Neuronal stem cell (in vitro differentiated cells): ENCODE measurements at places on chromosomes 1 and 21.
A peak's percentile ranks its signal among the peaks of the same experiment; 100 is the strongest.

GRCh38 chr1:197736685-197737084 is 38.6 kb downstream of the DENND1B start:
- no peak for DNase-seq

GRCh38 chr1:193388683-193389082 is 202.3 kb upstream of the B3GALT2 start:
- DNase-seq: no peak

GRCh38 chr1:163877016-163877415 is 555.3 kb downstream of the NUF2 start:
- DNase-seq: no peak

DNA sequence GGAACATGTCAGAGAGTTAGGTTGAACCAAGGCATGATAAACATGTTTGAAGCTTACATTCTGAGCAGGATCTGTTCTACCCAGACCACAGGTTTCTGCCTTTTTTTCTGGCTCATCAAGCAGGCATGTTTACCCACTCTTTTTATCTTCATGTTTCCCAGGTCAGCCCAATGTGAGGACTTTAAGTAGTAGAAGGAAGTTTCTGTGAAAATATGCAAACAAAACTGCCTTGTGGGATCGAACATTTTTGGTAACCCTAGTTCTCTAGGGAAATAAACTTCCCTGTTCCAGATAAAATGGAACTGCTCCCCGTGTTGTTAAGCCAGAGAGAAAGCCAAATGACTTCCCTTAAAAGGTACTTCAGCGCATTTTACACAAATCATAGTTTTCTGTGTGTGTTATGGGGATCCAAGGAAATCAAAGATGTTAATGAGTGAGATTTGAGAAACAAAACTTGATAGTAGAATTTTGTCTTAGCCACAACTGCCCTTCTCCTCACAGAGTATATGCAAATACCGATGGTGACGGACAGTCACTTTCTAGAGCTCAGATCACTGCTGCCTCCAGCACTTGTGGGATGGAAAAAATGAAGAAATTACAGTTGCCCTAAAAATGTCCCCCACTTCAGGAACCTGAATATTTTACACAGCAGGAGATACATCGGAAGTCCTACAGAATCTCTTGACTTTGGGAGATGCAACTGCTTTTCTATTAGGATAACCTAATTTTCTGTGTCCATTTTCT is 765 bp upstream of the HIPK1 start:
- DNase-seq: no peak

- no peak for DNase-seq
Observed at GRCh38 chr1:171221665-171222591, 26.4 kb upstream of the FMO1 start.

GRCh38 chr1:111270771-111271463 is 19.7 kb upstream of the CHIA start:
- no peak for DNase-seq

DNA sequence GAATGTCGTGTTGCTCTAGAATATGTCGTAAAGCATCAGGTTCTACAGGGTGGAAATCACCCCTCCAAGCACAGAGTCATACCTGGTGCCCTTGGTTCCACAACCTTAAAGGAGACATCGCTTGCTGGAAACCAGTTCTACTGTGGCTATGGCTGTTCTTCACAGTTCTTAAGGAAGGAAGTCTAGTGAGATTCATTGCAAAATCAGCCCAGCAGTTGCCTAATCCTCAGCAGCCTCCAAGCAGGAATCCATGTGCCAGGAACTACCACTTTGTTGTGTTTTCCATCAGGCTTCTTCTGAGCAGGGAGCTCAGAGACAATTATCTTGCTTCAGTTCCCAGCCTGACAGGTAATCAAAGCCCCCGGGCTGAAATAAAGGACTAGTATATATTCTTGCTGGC is 45.0 kb upstream of the SLC35F3 start:
- DNase-seq: no peak

DNA sequence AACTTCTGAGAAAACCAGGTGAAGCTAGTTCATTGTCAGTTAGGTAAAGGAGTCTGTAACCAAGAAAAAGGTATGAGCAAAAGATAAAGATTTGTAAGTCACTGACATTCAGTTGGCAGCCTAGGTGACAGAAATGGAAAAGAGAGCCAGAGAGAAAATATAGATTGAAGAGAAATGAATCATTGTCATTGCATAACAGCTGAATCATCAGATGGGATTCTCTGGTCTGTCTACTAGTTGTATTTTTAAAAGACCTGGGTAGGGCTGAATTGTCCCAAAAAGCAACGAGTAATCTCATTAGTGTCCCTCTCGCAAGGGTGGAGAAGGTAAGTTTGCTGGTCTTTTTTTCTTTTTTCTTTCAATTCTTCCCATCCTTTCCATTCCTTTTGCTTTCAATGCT is 36.6 kb downstream of the PTGS2 start:
- DNase-seq: no peak

DNA sequence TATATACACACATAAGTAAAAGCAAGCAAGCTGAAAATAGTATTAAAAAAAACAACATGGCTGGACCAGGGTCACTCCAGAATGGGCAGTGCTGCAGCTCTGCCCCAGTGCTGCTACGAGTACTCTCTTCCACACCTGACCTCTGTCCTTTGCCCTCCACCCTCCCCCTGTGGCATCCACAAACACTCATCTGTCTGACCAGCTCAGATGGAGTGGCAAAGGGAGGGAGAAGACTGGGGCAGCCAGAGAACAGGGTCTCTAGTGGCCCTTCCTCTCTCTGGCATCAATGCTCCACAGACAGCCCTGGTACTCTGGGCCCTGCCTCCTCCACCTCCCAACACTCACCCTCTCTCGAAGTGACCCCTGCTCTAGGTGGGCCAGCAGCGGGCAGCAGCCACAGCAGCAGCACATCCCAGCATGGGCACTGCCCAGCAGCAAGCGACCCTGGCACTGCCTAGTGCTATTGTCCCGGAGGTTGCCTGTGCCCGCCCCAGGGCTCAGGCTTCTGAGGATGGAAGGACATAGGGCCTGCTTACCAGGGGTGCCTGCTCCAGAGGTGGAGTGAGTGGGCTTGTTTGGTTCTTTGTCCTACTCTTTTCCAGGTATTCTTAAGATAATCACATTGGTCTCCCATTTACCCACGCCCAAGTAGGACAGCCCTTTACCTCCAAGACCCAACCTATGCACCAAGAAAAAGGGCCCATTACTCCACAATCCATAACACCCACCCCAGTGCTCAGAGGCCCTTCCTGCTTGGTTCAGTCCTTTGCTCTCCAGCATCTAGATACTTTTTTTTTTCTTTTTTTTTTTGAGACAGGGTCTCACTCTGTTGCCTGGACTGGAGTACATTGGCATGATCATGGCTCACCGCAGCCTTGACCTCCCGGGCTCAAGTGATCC is 6.2 kb downstream of the ARHGEF2 start:
- no peak for DNase-seq

DNA sequence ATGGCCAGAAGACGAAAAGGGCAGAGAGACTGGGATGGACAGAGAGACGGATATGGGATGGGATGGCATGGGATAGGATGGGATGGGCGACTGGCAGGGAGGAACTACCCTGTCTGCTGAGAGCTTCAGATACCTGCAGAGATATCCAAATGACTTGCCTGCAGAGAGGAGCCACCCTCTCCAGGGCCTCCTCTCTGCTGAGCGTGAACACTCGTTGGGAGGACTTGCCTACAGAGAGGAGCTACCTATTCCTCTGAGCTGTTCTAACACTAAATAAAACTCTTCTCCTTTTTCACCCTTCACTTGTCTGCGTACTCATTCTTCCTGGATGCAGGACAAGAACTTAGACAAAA is 67.1 kb upstream of the LRRN2 start:
- no peak for DNase-seq

- DNase-seq: no peak
Observed at GRCh38 chr1:216314379-216315095, 108.7 kb downstream of the USH2A start.

DNA sequence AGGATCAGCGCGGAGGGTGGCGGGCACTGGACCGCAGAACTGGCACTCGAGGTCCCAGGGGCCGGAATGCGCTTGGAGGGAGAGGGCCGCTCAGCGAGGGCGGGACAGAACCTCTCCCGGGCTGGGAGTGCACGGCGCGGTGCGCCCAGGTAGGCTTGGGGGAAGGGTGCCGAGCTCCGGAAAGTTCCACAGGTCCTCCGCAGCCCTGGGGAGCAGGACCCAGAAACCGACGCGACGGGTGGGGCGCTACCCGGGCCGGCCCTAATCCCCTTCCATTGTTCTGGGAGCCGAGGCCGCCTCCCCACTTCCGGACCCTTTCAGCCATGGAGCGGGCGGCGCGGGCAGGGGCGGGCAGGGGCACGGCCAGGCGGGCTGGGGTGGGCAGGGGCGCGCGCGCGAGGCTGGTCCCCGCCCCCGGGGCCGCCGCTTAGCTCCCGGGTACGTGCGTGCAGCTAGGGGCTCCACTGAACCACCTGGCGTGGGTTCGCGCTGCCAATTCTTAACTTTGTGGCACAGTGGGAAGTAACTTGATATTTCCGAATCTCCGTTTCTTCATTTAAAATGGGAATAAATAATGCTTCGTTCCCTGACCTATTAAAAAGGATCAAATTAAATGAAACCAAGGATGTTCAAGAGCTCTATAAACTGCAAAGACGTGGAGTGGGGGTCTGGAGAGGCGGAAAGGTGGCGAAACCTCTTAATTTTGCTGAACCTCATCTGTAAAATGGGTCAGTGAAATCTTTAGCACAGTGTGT is 20.7 kb downstream of the LGR6 start:
- peak; percentile 27 for DNase-seq

- peak; percentile 91 for DNase-seq
Observed at GRCh38 chr1:110338309-110338885, 780 bp upstream of the RBM15 start.

- no peak for DNase-seq
Observed at GRCh38 chr1:29559056-29559455, 322.7 kb downstream of the PTPRU start.

GRCh38 chr1:217403026-217403720 is 227.7 kb downstream of the GPATCH2 start:
- DNase-seq: no peak

- DNase-seq: no peak
Observed at GRCh38 chr1:102252731-102253505, 256.2 kb upstream of the OLFM3 start.

DNA sequence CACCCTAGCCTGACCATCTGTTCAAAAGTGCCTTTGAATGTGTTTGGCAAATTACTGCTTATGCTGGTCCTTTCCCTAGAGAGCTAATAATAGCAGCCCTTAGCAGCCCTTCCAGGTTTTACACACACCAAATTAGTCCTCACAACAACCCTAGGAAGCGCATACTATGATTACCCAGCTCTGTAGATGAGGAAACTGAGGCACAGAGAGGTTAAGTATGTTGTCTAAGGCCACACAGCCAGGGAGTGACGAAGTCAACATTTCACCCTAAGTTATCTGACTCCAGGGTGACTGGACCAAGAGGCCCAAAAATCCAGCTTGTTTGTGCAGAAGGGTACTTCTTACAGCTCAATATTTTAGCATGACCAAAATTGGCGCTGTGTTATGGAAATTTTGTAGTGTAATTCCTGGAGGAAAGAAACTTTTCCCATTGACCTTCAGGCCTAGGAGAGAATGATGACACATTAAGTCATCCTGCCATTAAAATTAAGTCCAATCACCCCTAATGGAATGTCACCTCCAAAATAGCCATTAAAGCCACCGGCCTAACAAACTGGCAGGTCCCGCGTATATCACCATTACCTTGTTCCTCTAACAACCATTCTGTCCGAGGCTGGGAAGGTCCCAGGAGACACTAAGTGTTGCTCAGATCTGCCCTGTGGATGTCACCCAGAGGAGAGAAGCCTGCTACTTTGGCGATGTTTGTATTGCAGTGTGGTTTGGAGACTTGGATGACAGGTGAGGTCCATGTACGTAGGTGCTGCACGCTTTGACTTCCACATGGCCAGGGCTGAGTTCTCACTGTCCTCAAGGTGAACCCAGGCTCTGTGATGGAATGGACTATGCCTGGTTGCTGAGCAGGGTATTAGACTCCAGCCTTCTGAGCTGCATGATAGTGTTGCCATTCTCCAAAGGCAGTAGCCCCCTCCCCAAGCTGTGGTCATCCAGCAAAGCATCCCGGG is 258.3 kb downstream of the TOMM20 start:
- no peak for DNase-seq

- DNase-seq: no peak
Observed at GRCh38 chr1:108598340-108598739, 38.4 kb downstream of the EEIG2 start.

DNA sequence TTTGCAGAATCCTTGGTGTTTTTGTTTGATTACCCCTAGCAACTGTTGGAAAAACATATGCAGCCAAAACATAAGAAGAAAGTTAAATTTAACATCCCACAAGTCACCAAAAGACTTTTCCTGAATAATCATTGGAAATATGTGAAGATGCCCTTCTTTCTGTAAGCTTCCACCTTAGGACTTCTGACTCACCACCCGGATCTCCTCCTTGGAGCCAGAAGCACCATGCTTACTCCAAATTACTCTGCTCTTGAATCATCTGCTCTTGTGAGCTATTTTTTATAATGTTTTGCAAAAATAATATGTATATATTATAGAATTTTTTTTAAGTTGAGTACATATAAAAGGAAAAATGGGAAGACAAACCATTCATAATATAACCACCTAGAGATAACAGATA is 391.7 kb downstream of the KCTD3 start:
- no peak for DNase-seq

DNA sequence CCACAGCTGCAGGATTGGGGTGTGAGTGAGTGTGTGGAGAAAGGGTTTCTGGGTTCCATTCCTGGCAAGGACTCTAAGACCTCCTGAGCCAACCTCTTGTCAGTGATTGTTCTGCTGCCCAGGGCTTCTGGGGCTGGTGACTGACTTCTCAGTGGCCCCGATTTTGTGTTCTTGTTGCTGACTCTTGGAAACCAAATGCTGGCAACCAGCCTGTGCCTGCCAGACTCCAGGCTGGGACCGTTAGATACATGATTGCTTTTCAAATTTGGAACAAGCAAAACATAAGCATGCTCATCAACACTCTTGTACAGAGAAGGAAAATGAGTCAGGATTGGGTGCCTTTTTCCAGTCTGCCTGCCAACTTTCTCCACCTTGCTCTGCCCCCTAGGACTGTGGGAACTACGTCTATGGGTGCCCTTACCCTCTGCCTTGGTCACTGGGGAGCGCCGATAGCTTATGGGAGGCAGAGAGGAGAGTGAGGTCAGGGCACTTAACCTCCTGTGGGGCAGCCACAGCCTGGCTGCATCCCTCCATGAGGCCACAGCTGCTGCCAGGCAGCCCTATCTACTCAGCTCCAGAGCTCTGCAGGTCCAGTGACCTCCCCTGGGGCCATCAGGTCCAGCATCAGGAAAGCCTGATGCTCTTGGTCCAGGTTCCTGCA is 39.3 kb upstream of the EPS8L3 start:
- no peak for DNase-seq

DNA sequence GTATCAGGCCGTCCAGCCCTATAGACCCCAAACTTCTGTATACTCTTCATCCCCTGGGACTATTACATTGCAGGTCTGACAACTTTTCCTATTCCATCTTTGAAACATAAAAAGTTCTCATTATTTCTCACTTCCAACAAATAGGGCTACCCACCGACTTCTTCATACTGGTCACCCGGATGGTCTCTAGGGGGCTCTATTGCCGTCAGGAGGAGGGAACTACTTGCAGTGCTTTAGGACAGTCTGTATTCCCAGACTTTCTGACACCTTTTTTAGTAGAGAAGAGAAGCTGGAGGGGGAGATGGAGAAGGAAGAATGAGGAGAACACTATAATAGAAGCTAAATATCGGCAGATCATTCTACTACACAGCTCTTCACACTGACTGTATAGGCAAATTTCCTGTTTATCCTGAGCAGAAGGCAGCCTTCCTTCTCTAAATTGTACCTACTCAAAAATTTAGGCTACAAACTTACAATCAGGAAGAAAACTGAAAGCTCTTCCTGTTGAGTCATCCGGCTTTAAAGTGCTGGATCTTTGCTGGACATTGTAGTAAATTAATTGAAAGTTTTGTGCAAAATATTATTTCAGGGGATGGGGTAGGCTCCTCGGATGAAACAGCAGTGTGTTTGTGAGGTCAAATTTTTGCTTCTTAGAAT is 54.6 kb downstream of the CDC7 start:
- DNase-seq: no peak
